GM10248 (cell line): ENCODE measurements at places on chromosomes 6 and 20.

GRCh38 chr6:71419217-71420094 lies 130.8 kb downstream of the OGFRL1 start:
- peak; percentile 4 for DNase-seq

GRCh38 chr6:165086814-165087213 lies 222.6 kb downstream of the C6orf118 start:
- no peak for DNase-seq

- DNase-seq = no peak
These were observed 41.3 kb upstream of the GMPR start for GRCh38 chr6:16196984-16197546.

DNA sequence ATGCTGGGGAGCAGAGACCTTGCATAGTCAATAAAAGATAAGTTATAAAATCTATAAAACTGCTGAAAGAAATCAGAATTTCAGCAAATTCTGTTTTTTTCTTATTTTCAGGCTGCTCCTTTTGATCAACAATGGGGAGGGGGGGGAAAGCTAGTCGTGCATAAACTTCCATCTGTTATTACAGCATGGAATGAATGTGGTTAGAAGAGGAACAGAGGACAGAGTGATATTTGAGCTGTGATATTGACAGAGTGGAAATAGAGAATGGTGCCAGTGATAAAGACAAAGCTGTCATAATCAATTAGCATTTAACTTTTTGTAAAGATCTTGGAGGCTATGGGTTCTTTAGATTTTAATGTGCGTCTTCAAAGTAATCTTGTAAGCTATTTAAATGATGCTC lies 43.4 kb upstream of the QKI start:
- DNase-seq = no peak

DNA sequence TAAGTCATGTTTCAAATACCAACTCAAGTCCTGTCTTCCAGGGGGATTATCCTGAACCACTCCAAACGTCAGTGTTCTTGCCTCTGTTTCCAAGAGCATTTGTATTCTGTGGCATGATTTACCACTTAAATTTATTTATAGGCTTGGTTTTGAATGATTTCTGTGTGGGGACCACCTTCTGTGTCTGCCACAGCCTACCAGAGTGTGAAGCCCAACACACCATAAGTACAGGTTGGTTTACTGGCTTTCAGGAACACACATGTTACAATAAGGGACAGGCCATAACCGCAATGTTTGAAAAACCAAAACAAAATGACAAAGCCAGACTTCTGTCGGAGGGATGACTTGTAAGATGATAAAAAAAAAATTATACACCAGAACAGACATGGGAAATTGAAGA lies 56.5 kb upstream of the MAP3K7 start:
- no peak for DNase-seq
